Purkinje cell (primary cell): ENCODE measurements at places on chromosomes 6 and 20. TPM values are rescaled to one million over a fixed set of nuclear protein-coding genes. Genes with fewer than 3 reads are reported as not detected.

GGTLC1 gene
- not detected in 2 replicates for polyA plus RNA-seq

IMPG1 gene
- 0.34 and 6.7 TPM in 2 replicates for polyA plus RNA-seq

CST2 gene
- not detected in 2 replicates for polyA plus RNA-seq

VNN1 gene
- polyA plus RNA-seq = 1.6 and 2.5 TPM in 2 replicates

RING1 gene
- 6.8 and 15.9 TPM in 2 replicates for polyA plus RNA-seq

SEL1L2 gene
- polyA plus RNA-seq = 2.1 and 5.0 TPM in 2 replicates

TGM2 gene
- not detected in 2 replicates for polyA plus RNA-seq

TSHZ2 gene
- polyA plus RNA-seq = 0.91 and 3.8 TPM in 2 replicates

CYP24A1 gene
- 0.50 TPM in 1 of 2 replicates, not detected in the other for polyA plus RNA-seq

VPS52 gene
- polyA plus RNA-seq = 31.6 and 34.2 TPM in 2 replicates

IL20RA gene
- polyA plus RNA-seq = 91.5 and 153 TPM in 2 replicates

SGK2 gene
- not detected in 2 replicates for polyA plus RNA-seq

MCHR2 gene
- polyA plus RNA-seq = not detected in 2 replicates

HLA-DQB1 gene
- polyA plus RNA-seq = 1.0 TPM in 1 of 2 replicates, not detected in the other

LPA gene
- not detected in 2 replicates for polyA plus RNA-seq

FAM50B gene
- 11.7 and 11.8 TPM in 2 replicates for polyA plus RNA-seq

TAGAP gene
- polyA plus RNA-seq = 0.39 TPM in 1 of 2 replicates, not detected in the other

KIF6 gene
- 0.30 and 3.4 TPM in 2 replicates for polyA plus RNA-seq

ROMO1 gene
- 384 and 446 TPM in 2 replicates for polyA plus RNA-seq

TCP11 gene
- polyA plus RNA-seq = 0.94 TPM in 1 of 2 replicates, not detected in the other

JPH2 gene
- not detected in 2 replicates for polyA plus RNA-seq

DEFB124 gene
- not detected in 2 replicates for polyA plus RNA-seq

EGFL8 gene
- 2.5 and 3.6 TPM in 2 replicates for polyA plus RNA-seq

ID4 gene
- polyA plus RNA-seq = 13.1 and 19.0 TPM in 2 replicates

PACSIN1 gene
- polyA plus RNA-seq = 4.6 and 7.9 TPM in 2 replicates

MMP24 gene
- polyA plus RNA-seq = 0.22 and 0.46 TPM in 2 replicates

WFDC2 gene
- 4.3 and 6.1 TPM in 2 replicates for polyA plus RNA-seq

PXDC1 gene
- polyA plus RNA-seq = 0.56 TPM in 1 of 2 replicates, not detected in the other

NRSN1 gene
- polyA plus RNA-seq = 88.3 and 130 TPM in 2 replicates

HDGFL1 gene
- polyA plus RNA-seq = not detected in 2 replicates

BCL2L1 gene
- polyA plus RNA-seq = 1.2 and 6.4 TPM in 2 replicates

CLDN20 gene
- not detected in 2 replicates for polyA plus RNA-seq

MROH8 gene
- 3.8 TPM in 2 replicates for polyA plus RNA-seq

C6orf15 gene
- not detected in 2 replicates for polyA plus RNA-seq

GNMT gene
- polyA plus RNA-seq = 0.85 TPM in 1 of 2 replicates, not detected in the other

HLA-DOB gene
- not detected in 2 replicates for polyA plus RNA-seq

MUC22 gene
- polyA plus RNA-seq = not detected in 2 replicates

PLAGL2 gene
- polyA plus RNA-seq = 0.24 and 0.28 TPM in 2 replicates

COL21A1 gene
- polyA plus RNA-seq = 0.29 and 7.7 TPM in 2 replicates

TPX2 gene
- 18.5 and 20.4 TPM in 2 replicates for polyA plus RNA-seq

CST5 gene
- polyA plus RNA-seq = not detected in 2 replicates

TNNC2 gene
- 3.8 TPM in 1 of 2 replicates, not detected in the other for polyA plus RNA-seq

NKX2-2 gene
- 0.69 and 2.0 TPM in 2 replicates for polyA plus RNA-seq

MANEA gene
- polyA plus RNA-seq = 30.9 and 38.3 TPM in 2 replicates

RBPJL gene
- not detected in 2 replicates for polyA plus RNA-seq

BPIFB2 gene
- not detected in 2 replicates for polyA plus RNA-seq

TFAP2D gene
- not detected in 2 replicates for polyA plus RNA-seq

MICB gene
- polyA plus RNA-seq = not detected in 2 replicates

PTPRT gene
- 5.1 and 5.5 TPM in 2 replicates for polyA plus RNA-seq

FAM83B gene
- polyA plus RNA-seq = not detected in 2 replicates

TRAPPC3L gene
- polyA plus RNA-seq = 0.30 TPM in 1 of 2 replicates, not detected in the other

TBX18 gene
- not detected in 2 replicates for polyA plus RNA-seq

ADGRB3 gene
- 135 and 137 TPM in 2 replicates for polyA plus RNA-seq

C20orf202 gene
- 0.70 and 3.3 TPM in 2 replicates for polyA plus RNA-seq

MTFR2 gene
- polyA plus RNA-seq = 6.2 and 7.8 TPM in 2 replicates

RSPO3 gene
- polyA plus RNA-seq = 69.2 and 85.3 TPM in 2 replicates

BTNL2 gene
- not detected in 2 replicates for polyA plus RNA-seq
